Stimulated activated CD8-positive, alpha-beta memory T cell treated with anti-CD3 and anti-CD28 coated beads, Interleukin-12 subunit alpha, Interleukin-12 subunit beta, amount 100 ng/mL, for 4 hours (primary cell): ENCODE measurements at places on chromosomes 3 and 15.

- DNase-seq = no peak
Observed at GRCh38 chr3:195116407-195117185, 154.4 kb downstream of the XXYLT1 start.

DNA sequence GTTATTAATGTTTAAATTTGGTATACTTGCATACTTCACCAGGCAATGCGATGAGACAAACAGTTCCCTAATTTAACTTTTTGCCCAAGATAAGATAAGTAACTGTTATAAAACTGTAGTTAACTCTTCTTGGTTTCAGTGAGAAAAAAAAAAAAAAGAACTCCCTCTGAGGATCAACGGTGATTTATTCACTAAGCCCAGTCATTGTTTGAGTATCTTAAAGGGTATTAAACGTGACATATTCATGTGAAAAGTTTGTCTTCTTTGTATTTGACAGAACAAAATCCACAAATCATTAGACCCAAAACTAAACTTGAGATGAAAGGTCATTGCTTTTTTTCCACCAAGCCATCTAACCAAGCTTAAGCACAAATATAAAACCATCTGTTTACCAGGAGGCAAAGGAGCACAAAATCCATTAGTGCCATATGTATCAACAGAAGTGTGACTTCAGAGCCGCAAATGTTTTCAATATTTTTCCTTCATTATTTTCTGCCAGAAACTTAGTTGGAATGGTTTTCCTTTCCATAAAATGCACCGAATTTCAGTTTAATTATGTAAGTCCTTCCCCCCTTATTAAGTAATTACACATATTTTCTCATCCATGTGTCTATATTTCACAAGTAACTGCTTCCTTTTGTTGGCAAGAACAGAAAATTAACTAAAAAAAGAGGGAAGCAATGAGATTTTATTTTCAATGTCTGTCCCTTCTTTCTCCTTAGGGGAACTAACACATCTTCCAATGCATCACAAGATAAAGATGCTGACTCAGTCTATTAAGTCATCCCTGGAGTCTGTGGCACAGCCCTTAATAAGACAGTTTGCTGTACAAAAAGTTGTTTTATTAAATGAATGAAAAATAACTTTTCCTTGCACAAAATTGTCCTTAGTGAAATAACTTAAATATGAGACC lies 92.2 kb upstream of the RAP2B start:
- DNase-seq = no peak

DNA sequence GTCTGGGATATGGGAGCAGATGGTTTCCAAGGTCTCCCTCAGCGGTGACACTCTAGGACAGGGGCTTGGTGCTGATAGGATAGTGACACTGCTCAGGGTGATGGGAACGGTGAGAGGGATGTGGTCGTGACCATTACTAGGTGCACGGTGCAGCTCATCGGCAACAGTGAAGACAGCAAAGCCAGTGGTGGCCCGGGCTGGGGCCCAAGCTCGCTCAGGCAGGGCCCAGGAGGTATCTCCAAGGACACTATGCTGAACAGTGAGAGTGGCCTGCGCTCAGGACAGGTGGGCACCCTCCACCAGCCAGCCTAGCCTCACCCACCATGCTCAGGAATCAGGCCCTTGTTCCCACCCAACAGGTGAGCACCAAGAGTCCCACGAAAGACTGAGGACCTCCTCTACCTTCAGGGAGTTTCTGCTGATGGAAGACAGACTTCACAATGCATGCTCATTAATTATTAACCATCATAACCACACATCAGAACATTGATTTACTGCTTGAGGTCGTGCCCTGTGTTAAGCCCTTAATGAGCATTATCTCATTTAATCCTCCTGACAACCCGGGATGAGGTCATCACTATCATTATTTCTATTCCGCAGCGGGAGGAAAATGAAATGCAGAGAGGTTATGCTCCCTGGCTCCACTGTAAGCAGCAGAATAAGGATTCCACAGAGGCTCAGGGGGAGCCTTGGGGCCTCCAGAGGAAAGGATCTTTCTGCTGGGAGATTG lies 269.4 kb downstream of the UACA start:
- no peak for DNase-seq

DNA sequence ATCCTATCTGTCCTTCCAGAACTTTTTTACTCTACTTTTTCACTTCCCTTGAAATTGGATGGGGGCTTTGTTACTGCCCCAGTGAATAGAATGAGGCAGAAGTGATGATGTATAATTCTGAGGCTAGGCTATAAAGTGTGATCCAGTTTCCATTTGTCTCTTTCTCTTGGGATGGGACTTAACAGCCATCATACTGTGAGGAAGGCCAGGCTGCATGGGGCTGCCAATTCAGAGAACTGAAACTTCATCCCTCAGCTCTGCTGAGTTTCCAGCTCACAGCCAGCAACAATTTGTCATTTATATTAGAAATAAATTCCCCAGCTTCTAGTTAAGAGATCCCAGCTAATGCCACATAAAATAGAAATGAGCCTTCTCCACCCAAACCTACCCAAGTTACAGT lies 504.0 kb upstream of the TGFBR2 start:
- DNase-seq = no peak

GRCh38 chr15:96326328-96327154 lies 4.0 kb upstream of the NR2F2 start:
- DNase-seq = no peak

- no peak for DNase-seq
Observed at GRCh38 chr3:51937014-51937413, 4.7 kb downstream of the RRP9 start.

GRCh38 chr3:108088697-108089096 lies 2.1 kb downstream of the CD47 start:
- no peak for DNase-seq

DNA sequence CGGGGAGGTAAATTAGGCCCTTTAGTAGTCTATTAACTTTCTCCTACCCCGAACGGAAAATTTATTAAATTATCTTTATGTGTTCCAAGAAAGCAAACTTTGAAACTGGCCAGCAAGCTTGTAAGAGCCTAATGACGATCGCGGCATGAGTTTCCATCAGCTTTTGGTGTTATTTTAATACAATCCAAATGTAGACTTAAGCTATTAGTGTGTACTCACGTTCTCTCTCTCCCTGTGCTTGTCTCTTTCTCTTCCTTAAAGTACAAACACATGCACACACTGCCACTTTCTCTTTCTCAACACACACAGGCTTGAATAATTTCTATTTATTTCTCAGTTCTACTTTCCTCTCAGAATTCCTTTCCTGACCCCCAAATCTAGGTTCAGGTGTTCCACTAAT lies 108.8 kb upstream of the MME start:
- DNase-seq = no peak

DNA sequence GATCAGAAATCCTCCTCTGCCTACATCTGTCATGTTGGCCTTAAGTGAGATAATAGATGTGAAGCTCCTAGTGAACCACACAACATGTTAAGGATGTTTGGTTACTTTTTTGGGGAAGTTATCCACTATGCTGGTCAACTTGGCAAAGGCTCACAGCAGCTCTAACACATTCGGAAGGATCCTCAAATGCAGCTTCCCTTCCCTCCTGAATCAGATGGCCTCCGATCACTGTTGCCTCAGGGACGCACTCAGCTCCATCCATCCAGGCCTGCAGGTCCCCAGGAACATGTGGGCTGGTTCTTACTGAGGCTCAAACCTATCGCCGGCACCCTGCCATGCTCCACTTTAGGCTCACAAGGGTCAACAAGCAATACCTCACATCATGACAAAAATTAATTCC lies 67.9 kb downstream of the CORO2B start:
- DNase-seq = no peak
